ENCODE measurements at places on chromosomes 7 and 10. TPM values are rescaled to one million over a fixed set of nuclear protein-coding genes. Genes with fewer than 3 reads are reported as not detected.

- no peak for DNase-seq
- peaks cover 13% of the 10 kb centered on the region for H3K36me3 ChIP-seq
Measured at GRCh38 chr7:92244808-92245486, 767 bp downstream of the KRIT1 start.

DNA sequence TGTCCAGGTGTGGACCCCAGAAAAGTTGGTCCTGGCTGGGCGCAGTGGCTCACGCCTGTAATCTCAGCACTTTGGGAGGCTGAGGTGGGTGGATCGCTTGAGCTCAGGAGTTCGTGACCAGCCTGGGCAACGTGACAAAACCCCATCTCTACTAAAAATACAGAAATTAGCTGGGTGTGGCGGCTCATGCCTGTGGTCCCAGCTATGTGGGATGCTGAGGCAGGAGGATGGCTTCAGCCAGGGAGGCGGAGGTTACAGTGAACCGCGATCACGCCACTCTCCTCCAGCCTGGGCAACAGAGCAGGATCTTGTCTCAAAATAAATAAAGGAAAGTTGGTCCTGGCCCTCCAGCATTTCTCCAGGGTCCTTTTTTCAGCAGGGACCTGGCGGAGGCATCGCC lies 1.4 kb downstream of the NUDT1 start:
- no peaks in the 10 kb centered on the region for H3K27me3 ChIP-seq
- no peak for DNase-seq
- no peak overlapping the region for H3K27ac ChIP-seq
- H3K4me3 ChIP-seq, result no peak overlapping the region

GRCh38 chr7:122064971-122065370 lies 79.1 kb downstream of the AASS start:
- H3K27ac ChIP-seq, result no peak overlapping the region
- H3K36me3 ChIP-seq, result no peaks in the 10 kb centered on the region
- no peak overlapping the region for H3K4me3 ChIP-seq
- H3K4me1 ChIP-seq, result no peaks in the 10 kb centered on the region

The NKX2-3 gene
- 50.4 TPM for total RNA-seq

The TUBAL3 gene
- not detected for total RNA-seq

The BICC1 gene
- total RNA-seq, result 3.4 TPM

Measured in spleen (tissue), 13 donors.